NCI-H446 treated with DMSO at 0.1 percent for 48 hours (cell line): ENCODE measurements at places on chromosomes 6 and 20.
A peak's percentile ranks its signal among the peaks of the same experiment; 100 is the strongest.

DNA sequence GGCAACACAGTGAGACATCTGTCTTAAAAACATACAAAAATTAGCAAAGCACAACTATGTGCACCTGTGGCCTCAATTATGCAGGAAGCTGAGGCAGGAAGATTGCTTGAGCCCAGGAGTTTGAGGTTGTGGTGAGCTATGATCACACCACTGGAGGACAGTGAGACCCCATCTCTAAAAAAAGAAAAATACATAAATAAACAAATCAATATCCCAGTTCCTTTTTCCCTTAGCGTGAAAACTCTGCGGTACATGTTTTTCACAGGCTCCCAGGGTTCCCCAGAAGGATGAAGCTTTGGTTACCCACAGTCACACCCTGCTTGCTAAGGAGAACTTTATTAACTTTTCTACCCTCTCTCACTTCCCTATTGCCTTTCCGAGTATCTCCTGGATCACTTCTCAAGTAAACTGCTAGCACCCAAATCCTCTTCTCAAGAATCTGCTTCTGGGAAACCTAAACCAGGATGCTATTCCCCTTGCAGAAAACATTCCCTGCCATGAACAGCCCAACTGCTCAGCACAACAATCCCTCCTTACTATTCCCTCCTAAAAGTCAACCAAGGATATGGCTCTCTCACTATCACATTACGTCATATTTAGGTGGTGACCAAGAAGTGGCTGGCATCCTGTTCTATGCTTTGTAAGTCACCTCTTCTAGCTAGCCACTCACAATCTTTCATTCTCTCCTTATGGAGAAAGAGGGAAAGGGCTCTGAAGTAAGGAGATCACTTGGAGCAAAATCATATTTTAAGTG lies 122.4 kb downstream of the IPCEF1 start:
- no peak for DNase-seq

DNA sequence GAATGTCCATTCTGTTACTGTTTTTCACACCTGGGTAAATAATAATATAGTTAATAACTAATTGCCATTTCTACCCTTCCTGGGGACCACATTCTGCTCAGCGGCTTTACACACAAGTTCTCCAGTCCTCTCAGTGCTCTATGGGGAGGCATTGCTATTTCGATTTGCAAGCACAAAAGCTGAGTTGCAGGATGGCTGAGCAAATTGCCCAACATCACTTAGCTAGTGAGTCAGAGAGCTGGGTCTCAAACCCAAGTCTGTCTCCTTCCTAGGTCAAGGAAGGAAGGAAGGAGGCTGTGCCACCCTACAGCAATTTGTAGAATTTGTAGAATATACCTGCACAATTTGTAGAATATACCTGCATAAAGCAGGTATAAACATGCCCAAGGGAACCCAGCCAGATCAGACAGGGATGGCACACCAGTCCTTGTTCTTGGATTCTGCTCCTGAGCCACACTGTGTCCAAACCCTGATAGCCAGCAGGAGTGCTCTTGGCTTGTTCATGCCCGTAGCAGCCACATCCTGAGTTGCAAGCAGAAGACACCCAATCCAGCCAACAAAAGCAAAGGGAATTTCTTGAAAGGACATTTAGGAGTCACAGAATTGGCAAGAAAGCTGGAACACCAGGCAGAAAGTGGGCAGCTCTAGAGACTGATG lies 56.9 kb downstream of the LY86 start:
- DNase-seq = peak; percentile 78

DNA sequence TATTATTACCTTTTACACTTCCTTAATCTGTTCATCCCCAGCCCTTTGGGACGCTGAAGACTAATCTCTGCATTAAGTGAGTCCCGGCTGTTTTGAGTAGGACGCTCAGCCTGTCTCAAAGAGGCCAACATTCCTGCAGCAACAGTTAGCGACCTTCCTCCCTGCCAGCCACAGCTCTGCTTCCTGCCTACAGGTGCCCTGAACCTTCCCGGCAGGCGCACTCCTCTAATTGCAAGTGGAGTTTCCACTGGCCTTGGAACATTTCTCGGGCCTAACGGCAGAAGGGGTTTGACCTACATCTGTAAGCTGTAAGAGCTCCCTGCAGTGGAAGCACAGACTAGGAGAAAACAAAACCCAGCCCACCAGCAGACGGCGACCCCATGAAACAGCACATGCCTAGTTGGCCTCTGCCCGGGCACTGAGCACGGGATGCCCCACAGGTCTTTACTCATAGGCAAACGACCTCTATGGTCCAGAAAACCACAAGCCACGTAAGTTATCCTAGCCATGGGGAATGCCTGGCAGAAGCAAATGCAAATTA lies 137.9 kb downstream of the DTNBP1 start:
- DNase-seq = no peak

GRCh38 chr6:111850295-111850937 lies 22.8 kb downstream of the FYN start:
- DNase-seq = no peak

- DNase-seq = no peak
These were observed 80.8 kb upstream of the RBM24 start for GRCh38 chr6:17200395-17200794.

GRCh38 chr6:143949535-143949934 lies 58.5 kb downstream of the PLAGL1 start:
- no peak for DNase-seq

DNA sequence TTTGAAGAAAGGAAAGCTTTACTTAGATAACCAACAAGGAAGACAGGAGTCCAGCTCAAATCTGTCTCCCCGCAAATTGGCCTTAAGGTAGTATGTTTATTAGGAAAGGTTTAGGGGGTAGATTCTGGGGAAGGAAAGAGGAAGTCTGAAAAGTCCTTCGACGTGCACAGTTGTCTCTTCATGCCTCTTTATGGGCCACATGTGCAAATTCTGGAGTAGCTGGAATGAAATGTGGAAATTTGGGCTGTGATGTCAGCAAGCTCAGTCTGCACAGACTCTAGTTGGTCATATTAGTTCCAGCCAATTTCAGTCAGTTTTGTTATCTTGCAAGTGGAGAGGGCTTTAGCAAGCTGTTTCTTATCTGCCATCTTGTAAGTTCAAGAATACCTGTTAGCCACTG lies 50.1 kb downstream of the NUP153 start:
- DNase-seq = no peak

DNA sequence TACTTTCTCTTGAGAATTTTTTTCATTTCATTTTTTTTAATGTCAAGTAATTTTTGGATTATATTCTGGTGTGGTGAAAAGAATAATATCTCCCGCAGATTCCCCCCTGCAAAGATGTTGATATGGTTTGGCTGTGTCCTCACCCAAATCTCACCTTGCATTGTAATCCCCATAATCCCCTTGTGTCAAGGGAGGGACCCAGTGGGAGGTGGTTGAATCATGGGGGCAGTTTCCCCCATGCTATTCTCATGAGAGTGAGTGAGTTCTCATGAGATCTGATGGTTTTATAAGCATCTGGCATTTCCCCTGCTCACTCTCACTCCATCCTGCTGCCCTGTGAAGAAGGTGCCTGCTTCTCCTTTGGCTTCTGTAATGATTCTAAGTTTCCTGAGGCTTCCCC lies 58.7 kb upstream of the PMEPA1 start:
- DNase-seq = no peak

GRCh38 chr6:90835596-90836212 lies 248.8 kb upstream of the MAP3K7 start:
- DNase-seq = no peak

GRCh38 chr6:165417278-165417865 lies 108.0 kb upstream of the C6orf118 start:
- no peak for DNase-seq
